NCI-H69 (cell line): ENCODE measurements at places on chromosomes 6 and 20.

DNA sequence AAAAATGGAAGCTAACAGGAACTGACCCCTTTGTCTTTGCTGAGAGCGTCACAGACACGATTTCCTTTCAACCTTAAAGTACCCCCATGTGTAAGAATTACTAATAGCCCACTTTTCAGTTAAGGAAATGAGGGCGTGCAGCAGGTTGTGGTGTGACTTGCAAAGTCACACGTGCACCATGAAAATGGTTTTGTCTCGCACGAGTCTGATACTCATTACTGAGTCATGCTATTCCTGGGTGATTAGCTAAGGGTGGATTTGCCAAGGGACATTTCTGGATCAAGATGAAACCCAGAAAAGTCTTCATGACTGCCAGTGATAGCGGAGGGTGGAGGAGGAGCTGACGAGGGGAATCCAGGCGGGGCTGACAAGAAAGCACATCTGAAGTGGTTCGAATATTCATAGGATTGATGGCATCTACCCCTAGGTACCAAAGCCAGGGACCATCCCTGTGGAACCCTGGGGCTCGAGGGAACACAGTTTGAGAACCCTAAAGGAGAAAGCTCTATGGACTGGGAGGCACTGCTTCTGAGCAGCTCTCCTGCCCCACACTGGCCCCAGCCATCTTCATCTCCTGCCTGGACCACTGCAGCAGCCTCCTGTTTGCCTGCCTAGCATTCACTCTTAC, 12.1 kb upstream of the NFATC2 start:
- no peak for DNase-seq

- no peak for DNase-seq
Measured at GRCh38 chr6:114195027-114195365, 147.8 kb downstream of the HS3ST5 start.

- DNase-seq, result no peak
Measured at GRCh38 chr6:117711369-117711768, 36.1 kb downstream of the NUS1 start.

DNA sequence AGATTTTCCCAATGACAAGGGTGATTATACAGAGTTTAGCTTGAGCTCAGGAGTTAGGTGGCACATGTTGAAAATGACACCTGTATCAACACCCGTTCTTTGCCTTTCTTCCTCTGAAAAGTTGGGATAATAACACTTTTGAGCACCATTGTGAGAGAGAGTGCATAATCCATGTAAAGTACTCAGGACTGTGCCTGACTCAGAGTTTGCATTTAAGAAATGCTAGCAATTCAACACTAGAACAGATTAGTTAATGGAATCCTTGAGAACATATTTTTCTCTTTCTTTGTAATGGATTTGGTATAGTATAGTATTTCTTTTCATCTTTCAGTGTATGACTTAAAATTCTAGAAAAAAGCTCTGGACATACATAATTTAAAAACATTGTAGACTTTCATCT, 449.2 kb downstream of the GJA1 start:
- no peak for DNase-seq

- DNase-seq, result no peak
Measured at GRCh38 chr6:150673720-150674346, 74.1 kb downstream of the PLEKHG1 start.

DNA sequence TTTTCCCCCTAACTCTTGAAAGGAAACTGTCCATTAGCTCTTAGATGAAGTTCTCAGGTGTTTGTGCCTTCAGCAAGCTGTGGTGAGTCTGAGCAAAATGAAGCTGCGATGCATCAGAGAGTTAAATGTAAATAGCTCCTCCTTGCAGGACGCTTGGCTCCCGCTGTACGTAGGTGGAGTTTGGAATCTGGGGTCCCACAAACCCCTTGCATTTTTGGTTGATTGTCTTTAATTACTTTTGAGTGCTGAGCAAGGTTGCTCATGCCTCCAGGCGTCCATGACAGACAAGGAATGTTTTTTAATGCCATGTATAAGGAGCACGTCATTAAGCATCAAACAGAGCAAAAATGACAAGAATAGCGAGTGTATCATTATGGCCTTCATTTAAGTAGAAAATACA, 300.5 kb downstream of the TFAP2C start:
- no peak for DNase-seq

DNA sequence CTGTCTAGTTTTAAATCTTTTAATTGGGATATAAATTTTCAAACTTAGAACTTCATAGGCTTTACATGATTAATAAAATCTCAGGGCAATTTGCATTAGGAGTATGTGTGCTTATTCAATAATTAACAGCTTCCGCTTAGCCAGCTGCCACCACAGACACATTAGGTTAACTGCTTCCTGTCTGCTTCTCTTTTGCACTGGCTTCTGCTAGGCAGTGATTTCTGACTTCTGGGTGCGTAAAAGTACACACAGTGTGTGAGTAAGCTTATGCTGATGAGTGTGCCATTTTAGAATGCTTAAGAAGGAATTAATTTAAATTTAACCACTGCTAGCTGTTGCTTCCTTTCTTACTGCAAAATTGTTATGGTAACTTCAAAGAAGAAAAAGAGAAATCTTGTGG, 73.9 kb downstream of the F13A1 start:
- DNase-seq, result no peak

DNA sequence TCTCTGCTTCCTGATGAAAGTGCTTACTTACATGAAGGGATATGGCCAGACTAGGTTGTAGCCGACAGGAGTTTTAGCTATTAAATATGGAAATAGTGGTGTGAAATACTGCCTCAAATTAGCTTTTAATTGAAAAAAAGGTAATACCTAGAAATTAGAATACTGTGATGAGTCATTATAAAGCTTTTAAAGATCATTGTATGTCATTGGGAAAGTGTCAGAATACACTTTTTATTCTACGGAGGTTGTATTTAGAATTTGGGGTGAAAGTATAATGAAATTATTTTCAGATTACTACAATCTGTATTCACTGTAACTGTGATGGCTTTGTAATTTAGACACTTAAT, 2.2 kb downstream of the LOC128125822 start:
- DNase-seq, result no peak
